SJCRH30 (cell line): ENCODE measurements at places on chromosomes 16 and 17. TPM values are rescaled to one million over a fixed set of nuclear protein-coding genes. Genes with fewer than 3 reads are reported as not detected.

SULT1A4 gene
- total RNA-seq, result 0.23 and 1.2 TPM in 2 replicates

CCL8 gene
- not detected in 2 replicates for total RNA-seq

SKAP1 gene
- not detected in 2 replicates for total RNA-seq

PIRT gene
- total RNA-seq, result not detected in 2 replicates

C16orf92 gene
- total RNA-seq, result not detected in 2 replicates

NR1D1 gene
- 1.0 and 1.4 TPM in 2 replicates for total RNA-seq
